ENCODE measurements at places on chromosomes 1 and 21. TPM values are rescaled to one million over a fixed set of nuclear protein-coding genes. Genes with fewer than 3 reads are reported as not detected.

GRCh38 chr1:96554364-96554763, 167.2 kb upstream of the PTBP2 start:
- H3K27ac ChIP-seq, result no peak overlapping the region
- H3K4me3 ChIP-seq, result no peak overlapping the region
- no peaks in the 10 kb centered on the region for H3K4me1 ChIP-seq
- DNase-seq, result no peak
- no peaks in the 10 kb centered on the region for H3K27me3 ChIP-seq

GRCh38 chr1:202745323-202745888, 35.2 kb upstream of the SYT2 start:
- peaks cover 10% of the 10 kb centered on the region for H3K36me3 ChIP-seq
- no peak for DNase-seq
- no peak overlapping the region for H3K4me3 ChIP-seq
- H3K4me1 ChIP-seq, result no peaks in the 10 kb centered on the region
- H3K27me3 ChIP-seq, result no peaks in the 10 kb centered on the region

DNA sequence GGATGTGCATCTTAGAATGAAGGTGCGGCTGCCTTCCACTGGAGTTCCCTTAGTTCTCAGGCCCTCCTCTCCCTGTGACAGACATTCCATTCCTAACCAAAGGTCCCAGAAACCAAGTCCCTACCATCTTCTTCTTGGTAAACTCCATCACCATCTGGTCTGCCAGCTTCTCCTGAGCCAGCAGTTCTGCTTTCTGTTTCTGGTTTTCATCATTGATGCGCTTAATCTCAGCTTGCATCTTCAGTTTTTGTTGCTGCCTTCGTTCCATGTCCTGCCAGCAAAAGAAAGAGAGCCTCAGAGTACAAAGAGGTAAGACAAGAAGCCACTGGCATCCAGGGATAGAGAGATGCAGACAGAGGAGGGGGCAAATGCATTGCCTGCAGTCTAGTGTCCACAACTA, 18.0 kb upstream of the VSIG8 start:
- H3K27me3 ChIP-seq, result no peaks in the 10 kb centered on the region
- H3K4me3 ChIP-seq, result no peak overlapping the region
- no peak overlapping the region for H3K27ac ChIP-seq
- DNase-seq, result no peak
- no peaks in the 10 kb centered on the region for H3K4me1 ChIP-seq

DNA sequence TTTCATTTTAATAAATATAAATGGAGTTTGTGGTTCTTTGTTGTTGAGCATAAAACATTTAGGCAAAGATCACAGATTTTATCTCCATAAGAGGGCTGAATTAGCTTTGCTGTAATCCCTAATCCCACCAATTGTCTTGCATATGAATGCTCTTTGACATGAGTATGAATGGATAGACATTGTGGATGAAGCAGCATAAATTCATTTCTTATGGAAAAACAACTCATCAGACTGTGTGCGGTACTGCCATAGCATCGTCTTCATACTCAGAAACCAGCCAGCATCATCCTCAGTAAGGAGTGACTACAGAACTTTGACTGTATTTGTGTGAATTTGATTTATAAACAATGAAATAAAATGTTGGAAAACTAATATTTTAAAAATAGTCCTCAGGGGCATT, 19.6 kb downstream of the SON start:
- no peaks in the 10 kb centered on the region for H3K27me3 ChIP-seq
- H3K4me1 ChIP-seq, result no peaks in the 10 kb centered on the region
- peaks cover 16% of the 10 kb centered on the region for H3K36me3 ChIP-seq
- H3K27ac ChIP-seq, result no peak overlapping the region
- no peak overlapping the region for H3K4me3 ChIP-seq

GRCh38 chr1:84385347-84385746, 12.9 kb upstream of the DNASE2B start:
- no peak overlapping the region for H3K27ac ChIP-seq
- no peaks in the 10 kb centered on the region for H3K4me1 ChIP-seq
- no peak for DNase-seq
- H3K4me3 ChIP-seq, result no peak overlapping the region
- no peaks in the 10 kb centered on the region for H3K36me3 ChIP-seq

GRCh38 chr1:15033264-15033663, 120.3 kb upstream of the TMEM51 start:
- no peaks in the 10 kb centered on the region for H3K36me3 ChIP-seq
- H3K27ac ChIP-seq, result no peak overlapping the region
- no peaks in the 10 kb centered on the region for H3K27me3 ChIP-seq
- no peak for DNase-seq
- no peak overlapping the region for H3K4me3 ChIP-seq

DNA sequence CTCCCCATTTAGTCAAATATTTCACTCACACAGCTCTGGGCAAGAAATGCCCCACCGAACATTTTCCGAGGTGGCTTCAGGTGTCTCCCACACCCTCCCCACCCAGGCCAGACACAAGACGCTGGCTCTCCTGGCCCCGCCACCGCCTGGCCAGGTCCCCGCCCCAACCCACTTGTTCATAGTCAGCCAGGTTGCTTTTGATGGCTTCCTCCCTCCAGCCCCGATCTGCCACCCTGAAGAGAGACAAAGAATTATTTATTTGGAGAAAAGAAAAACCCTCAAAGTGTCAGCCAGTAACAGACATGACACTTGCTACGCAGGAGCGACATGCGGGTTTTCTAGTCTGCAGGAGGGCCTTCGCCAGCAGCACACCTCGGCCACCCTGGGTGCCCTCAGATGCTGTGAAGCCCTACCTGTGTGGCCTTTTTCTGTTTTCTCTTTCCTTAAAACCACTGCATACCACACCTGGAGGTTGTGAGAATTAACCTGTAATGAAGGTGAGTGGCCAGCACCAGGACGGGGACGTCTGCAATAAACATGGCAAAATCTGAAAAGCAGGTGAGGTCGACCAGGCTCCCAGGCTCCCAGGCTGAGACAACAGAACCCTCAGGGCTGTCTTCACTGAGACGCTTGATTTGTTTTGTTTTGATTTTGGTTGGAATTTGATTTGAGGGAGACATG, 27.2 kb downstream of the SSBP3 start:
- no peaks in the 10 kb centered on the region for H3K27me3 ChIP-seq
- no peak for DNase-seq
- H3K36me3 ChIP-seq, result no peaks in the 10 kb centered on the region
- H3K4me3 ChIP-seq, result no peak overlapping the region

GRCh38 chr1:27372022-27372807, 2.4 kb downstream of the FCN3 start:
- no peak overlapping the region for H3K27ac ChIP-seq
- no peak overlapping the region for H3K4me3 ChIP-seq
- H3K36me3 ChIP-seq, result no peaks in the 10 kb centered on the region
- peaks cover 3% of the 10 kb centered on the region for H3K4me1 ChIP-seq
- DNase-seq, result no peak

GRCh38 chr1:234772345-234773147, 162.6 kb upstream of the IRF2BP2 start:
- no peaks in the 10 kb centered on the region for H3K4me1 ChIP-seq
- no peaks in the 10 kb centered on the region for H3K36me3 ChIP-seq
- peak overlapping the region; percentile 24 for H3K27ac ChIP-seq
- DNase-seq, result peak; percentile 67
- H3K4me3 ChIP-seq, result no peak overlapping the region
- no peaks in the 10 kb centered on the region for H3K27me3 ChIP-seq

DNA sequence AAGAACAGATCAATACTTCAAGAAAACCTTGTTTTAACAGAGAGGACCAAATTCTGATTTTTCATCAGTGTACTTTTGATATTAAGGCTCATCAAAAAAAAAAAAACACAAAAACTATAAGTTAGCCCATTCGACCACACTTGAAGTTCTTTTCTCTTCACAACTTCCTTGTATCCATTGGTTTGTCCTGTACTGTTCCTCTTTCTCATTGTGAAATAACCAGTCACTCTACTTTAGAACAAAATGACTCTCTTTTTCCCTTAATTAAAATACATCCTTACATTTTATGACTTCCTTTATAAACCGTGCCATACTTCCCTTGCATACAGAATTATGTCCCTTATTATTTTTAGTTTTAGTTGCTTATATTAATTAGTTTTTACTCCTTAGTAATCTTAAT, 8.4 kb downstream of the QSOX1 start:
- no peaks in the 10 kb centered on the region for H3K36me3 ChIP-seq
- peaks cover 2% of the 10 kb centered on the region for H3K4me1 ChIP-seq
- no peaks in the 10 kb centered on the region for H3K27me3 ChIP-seq
- H3K4me3 ChIP-seq, result no peak overlapping the region
- H3K27ac ChIP-seq, result no peak overlapping the region

DNA sequence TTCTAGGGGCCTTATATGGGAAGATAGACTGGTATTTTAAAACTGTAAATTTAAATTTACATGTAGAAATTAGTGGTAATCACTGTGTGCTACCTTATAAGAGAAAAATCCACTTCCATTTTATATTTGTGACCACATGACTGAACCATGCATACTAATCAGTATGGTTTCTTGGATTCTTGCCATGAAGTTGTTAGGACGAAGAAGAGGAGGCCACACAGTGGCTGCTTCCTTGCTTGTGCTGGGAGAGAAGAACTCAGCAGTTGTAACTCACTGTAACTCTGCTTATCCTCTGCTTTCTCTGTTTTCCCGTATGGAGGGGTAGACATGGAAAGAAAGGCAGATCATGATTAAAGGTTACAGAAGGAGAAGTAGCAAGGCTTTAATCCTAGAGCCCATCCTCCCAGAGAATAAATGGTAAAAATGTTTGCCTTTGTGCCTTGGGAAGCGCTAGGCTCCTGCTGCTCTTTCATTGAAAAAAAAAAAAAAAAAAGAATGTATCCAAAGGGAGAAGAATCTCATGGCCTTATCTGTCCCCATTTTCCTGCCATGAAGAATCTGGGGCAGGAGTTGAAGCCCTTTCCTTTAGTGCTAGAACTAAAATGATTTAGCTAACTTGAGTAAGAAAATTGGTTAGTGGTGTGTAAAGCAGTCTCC, 32.4 kb downstream of the KCTD3 start:
- no peak overlapping the region for H3K4me3 ChIP-seq
- no peaks in the 10 kb centered on the region for H3K36me3 ChIP-seq
- no peak for DNase-seq
- H3K27me3 ChIP-seq, result no peaks in the 10 kb centered on the region
- H3K4me1 ChIP-seq, result peaks cover 7% of the 10 kb centered on the region

DNA sequence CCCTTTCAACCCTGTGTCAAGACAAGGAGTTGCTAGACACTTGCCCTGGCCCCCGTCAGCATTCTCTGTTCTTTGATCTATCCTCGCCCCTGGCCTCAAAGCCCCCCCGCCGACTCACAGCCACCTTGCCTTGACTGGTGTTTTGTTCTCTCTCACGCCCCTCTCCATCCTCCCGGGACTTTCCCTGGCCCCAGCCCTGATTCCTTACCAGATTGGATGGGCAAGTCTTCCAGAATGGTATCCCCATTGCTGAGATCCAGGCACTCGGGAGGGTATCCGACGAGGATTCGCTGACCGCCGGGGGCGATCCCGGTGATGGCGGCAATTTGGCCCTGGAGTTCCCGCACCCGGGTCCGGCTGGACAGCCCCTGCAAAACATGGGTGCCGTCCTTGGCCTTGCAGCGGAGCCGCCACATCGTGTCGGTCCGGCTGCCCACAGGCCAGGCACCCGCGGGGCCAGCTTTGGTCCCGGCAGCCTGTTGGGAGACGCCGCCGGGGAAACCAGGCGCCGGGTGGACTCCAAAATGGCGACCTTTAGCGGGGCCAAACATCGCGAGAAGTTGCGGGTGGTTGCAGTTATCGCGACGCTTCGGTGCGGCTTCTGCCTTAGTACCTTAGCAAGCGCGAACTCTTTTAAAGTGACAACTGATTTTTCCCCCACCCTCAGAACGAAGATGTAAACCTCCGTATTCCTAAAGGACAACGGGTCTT, 373 bp downstream of the YOD1 start:
- DNase-seq, result peak; percentile 82
- H3K4me3 ChIP-seq, result peak overlapping the region; percentile 75
- H3K27me3 ChIP-seq, result no peaks in the 10 kb centered on the region
- no peaks in the 10 kb centered on the region for H3K4me1 ChIP-seq

DNA sequence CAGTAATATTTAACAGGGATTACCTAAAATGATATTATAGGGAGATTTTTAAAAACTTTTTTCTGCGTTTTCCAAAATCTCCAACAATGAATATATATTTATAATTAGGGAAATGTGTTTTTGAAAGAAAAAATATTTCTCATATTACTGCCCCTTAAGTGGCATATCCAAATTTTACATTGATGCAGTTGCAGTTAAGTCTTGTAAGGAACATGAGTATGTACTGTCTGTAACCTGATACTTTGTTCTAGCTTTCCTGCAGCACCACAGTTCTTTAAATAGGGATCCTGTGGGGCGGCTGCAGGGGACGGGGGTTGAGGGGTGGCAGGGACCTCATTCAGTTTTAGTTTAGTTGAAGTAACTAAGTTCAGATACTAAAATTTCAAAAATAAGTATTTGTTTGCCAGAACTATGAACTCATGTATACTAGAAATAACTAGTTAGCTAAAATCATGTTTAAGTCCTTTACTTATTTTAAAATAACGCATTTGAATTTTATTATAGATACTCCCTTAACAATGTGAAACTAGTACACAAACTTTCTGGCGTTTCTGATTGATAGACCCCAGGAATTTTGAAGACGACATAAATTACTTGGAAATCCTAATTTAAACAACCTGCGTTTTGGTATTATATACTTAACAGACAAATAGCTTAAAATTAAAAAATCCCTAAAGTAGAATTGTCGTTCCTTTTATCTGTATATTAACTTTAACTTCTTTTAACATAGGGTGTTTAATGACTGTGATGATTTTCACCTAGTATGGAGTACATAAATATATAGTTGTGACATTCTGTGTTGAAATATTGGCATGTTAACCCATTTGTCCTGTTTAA, 639 bp upstream of the DNAJB4 start:
- DNase-seq, result peak; percentile 19
- H3K27me3 ChIP-seq, result no peaks in the 10 kb centered on the region
- no peaks in the 10 kb centered on the region for H3K36me3 ChIP-seq
- no peaks in the 10 kb centered on the region for H3K4me1 ChIP-seq
- H3K27ac ChIP-seq, result peak overlapping the region; percentile 87
- H3K4me3 ChIP-seq, result peak overlapping the region; percentile 35

GRCh38 chr1:155012026-155012546, 9.5 kb downstream of the ZBTB7B start:
- no peak overlapping the region for H3K4me3 ChIP-seq
- H3K27ac ChIP-seq, result peak overlapping the region; percentile 100
- H3K27me3 ChIP-seq, result no peaks in the 10 kb centered on the region
- peaks cover 14% of the 10 kb centered on the region for H3K36me3 ChIP-seq
- DNase-seq, result peak; percentile 73

ENTREP3 gene
- total RNA-seq, result 19.6 TPM

C1orf210 gene
- total RNA-seq, result 21.7 TPM

KRTAP10-9 gene
- total RNA-seq, result not detected

LHX8 gene
- total RNA-seq, result 0.74 TPM

SLC66A1 gene
- 24.4 TPM for total RNA-seq

HSPB7 gene
- 20.4 TPM for total RNA-seq

ARMH1 gene
- 3.6 TPM for total RNA-seq

Data from prostate gland (tissue), 2 donors.